ENCODE measurements at places on chromosomes 1 and 21.

GRCh38 chr1:47452426-47452825, 14.6 kb downstream of the FOXD2 start:
- DNase-seq, result no peak

- no peak for DNase-seq
Observed at GRCh38 chr1:219401724-219402625, 210.9 kb downstream of the ZC3H11B start.

DNA sequence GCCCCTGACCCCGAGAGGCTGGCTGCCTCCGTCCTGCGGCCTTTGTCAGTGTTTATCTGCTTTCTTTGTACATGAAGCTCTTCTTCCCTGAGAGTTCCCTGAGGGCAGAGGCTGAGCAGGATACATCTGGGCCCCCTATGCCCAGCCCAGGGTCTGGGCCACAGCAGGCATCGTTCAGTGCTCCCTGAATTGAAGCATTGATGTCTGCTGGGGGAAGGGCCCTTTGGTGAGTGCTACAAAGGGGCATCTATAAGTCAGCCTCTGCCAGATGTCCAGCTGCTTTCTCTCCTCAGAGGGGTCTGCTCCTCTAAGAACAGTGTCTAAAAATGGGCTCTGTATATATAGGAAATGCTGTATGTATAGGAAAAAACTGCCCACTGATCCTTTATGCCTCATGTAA, 2.1 kb downstream of the HEYL start:
- no peak for DNase-seq

DNA sequence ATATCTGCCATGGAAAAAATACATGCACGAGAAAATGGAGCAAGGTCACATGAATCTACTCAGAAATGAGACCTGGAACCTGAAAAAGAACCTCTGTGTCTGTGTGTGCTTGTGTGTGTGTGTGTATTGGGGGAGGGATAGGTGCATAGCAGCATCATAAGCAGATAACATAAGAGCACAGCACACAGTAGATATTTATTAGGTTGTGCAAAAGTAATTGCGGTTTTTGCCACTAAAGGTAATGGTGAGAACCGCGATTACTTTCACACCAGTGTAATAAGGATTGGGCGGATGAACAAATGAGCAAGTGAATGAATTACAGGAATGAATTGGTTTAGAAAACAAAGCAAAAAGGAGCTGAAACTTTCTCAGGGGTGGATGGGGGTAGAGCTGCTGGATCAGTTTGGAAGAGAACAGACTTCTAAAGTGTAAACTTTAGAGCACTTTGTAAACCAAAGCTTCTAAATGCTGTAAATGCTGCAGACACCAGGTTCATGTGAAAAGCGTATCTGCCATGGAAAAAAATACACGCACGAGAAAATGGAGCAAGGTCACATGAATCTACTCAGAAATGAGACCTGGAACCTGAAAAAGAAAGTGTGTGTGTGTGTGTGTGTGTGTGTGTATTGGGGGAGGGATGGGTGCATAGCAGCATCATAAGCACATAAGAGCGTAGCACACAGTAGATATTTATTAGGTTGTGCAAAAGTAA, 156.9 kb downstream of the TOMM20 start:
- no peak for DNase-seq

- DNase-seq, result no peak
Observed at GRCh38 chr21:32516756-32517649, 68.3 kb downstream of the TCP10L start.

DNA sequence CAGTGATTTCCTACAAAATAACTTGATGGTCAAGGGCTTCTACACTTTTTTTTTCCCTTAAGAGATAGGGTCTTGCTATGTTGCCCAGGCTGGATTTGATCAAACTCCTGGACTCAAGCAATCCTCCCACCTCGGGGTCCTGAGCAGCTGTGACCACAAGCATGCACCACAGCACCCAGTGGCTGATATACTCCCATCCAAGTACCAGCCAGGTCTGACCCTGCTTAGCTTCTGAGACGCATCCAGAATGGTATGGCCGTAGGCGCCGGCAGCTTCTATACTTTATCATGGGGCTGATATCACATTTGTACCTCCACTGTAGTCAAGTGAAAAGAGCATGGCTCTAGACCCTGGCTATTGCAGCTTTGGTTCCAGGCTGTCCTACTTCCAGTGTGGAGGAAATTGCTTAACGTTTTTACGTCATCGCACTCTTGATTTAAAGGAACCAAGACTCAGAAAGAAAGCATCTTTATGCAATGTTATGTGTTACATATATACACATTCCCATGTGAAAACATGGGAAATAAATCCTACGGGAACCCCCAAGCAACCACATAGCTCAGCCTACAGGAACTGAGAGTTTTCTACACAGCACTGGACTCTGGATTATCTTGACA, 39.5 kb downstream of the PDPN start:
- DNase-seq, result no peak

Measured in stimulated activated CD8-positive, alpha-beta memory T cell treated with anti-CD3 and anti-CD28 coated beads, Interleukin-4, amount 100 ng/mL, for 24 hours (primary cell).